ENCODE measurements at places on chromosomes 11 and 22.

DNA sequence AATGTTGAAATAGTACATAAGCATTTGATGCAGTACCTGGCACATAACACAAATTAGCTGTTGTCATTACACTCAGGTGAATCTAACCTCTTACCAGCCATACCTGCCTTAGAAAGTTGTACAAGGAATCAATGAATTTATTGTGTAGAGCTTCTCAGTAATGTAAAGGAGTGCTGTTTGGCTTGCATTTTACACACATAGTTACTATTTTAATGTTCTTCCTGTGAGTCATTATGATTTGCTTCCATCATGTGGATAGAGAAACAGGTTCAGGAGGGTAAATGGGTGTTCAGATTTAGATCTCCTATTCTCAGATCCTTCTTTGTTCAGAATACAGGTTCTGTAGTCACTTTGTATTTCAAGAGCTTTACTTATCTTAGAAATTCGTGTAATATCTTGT, 27.6 kb upstream of the RCE1 start:
- no peak for DNase-seq

DNA sequence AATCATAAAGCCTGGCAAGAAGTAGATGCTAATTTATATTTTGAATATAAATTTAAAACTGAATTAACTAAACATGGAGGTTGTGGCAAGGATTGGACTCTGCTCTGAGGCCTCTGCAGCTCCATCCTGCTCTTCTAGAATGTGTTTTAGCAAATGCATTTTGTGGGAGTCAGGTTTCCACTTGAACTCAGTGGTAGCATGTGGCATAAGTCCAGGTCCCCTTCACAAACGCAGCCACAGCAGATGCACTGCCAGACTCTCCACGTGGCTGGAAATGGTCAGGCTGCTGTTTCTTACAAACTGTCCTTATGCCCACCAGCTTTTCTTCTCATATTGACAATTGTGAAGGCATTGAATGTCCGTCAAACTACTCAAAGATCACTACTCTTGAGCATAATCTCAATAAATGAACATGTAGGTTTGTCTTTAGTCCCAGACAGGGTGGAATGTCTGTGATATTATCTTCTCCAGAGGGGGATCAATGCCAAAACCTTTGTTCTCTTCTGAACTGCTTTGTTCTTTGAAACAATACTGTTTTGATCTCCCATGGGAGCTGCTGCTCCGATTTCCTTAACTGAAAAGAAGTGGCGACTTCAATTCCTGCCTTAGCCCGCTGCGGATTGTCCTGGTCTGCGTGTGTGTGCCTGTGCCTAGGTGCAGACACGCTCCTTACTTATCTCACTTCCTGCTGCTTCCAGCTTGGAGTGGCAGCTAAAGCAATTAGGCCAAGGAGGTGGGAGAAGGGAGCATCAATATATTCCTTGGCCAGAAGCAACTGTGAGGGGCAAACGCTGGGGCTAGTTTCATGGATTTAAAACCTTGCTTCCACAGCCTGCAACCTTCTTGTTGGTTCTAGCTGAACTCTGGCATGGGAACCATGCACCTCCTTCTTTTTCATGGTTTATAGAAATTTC, 24.2 kb downstream of the EIF4G2 start:
- no peak for DNase-seq

- DNase-seq, result no peak
Observed at GRCh38 chr11:3139481-3140290, 25.4 kb downstream of the OSBPL5 start.

DNA sequence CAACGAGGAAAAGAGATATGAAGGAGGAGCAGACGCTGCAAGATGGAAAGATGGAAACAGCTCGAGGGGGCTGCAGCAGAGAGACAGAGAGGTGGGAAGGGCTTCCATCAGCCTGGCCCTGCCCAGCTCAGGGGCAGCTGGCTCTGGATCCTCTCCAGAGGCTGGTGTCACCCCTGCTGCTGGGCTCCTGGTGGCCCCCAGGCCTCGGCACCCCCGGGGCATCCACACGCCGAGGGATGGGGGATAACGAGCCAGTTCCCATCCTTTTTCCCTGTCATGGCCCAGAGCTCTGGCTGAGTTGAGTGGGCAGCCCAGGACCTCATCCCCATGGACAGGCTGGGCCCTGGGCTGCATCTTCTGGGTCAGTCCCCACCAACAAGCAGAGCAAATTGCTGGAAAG, 102.3 kb downstream of the ST3GAL4 start:
- no peak for DNase-seq

DNA sequence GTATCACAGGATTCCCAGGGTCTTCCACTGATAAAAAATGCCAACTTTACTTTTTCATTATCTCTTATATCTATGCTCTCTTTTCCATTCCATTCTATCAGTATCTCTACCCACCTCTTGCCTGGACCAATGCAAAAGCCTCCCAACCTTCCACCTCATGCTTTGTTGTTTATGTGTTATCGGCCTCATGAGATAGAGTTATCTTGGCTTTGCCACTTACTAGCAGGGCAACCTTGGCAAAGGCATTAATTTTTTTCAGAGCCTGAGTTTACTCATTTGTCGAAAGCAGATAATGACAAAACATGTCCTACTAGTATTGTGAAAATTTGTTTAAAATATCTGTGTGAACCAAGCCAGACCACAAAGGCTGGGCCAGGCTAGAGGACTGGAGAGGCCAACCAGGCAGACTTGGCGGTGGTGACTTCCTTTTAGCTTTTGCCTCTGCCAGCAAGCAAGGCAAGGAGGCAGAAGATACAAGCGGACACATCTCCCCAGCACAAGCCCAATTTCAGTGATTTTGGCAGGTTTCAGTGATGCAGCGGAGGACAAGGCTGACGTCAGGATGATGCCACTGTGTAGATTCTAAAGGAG, 106.9 kb downstream of the ADAMTS15 start:
- DNase-seq, result no peak

DNA sequence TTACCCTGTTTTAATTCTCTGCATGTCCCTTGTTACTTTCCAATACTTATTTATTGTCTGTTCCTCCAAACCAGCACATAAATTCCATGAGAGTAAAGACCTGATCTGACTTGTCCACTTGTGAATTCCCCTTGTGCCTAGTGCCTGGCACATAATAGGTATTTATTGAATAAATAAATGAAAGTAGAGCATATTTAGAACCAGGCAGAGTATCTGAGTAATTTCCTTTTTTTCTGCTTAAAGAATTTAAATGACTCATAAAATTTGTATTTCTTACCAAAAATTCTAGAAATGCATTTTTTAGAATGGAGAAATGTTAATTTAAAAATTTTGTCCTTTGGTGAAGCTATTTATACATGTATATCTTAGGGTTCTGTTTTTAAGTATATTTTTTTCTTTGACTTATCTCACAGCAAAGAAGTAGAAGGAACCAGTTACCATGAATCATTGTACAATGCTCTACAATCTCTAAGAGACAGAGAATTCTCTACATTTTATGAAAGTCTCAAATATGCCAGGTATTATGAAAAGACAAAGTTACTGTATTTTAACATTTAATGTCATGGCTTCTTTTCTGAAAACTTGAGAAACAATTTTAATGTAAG, 96.8 kb downstream of the ATM start:
- DNase-seq, result no peak
